Ammon's horn (tissue), 1 donor: ENCODE measurements at places on chromosomes 2 and 18.

DNA sequence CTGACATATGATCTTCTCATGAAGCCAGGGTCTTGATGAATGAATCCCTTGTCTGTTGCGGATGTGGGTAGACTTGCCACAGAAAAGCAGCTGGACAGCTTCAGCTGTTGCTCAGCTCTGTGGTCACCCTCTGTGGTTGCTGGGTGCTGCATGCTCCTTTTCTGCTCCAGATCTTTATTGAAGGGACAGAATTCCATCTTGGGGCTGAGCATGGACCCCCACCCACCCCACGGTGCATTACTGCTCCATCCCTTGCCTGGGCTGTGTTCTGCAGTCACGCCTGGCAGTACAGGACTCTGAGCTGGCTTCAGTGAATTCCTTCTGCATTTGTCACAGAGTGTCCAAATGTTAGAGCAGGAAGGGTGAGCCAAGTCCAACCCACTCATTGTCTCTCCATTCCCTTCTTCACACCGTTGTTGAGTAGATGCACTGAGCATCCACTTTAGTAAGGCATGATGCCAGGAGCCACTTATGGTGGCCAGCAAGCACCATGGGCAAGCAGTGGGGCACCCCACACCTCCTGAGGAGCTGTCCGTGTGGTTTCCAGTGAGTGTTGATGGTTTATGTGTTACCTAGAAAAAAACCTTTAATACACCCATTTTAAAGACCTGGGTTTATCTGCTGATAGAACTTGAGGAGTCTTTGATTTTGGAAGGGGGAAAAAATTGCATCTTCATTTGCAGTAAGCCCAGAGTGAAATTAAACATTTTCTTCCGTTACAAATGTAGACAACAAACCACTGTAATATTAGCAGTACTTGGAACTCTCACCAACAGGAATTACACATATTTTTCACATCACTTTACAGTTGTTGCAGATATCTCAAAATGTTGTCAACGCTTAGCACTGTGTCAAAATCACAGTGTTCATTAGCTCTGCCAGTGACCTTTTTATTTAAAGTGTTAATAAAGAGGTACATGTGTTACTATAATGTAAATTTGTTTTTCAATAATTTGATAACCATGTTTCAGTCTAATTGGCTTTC, 14.7 kb upstream of the ITGB6 start:
- no peak for DNase-seq

- no peak for DNase-seq
Measured at GRCh38 chr2:179985163-179985820, 21.8 kb downstream of the CWC22 start.

DNA sequence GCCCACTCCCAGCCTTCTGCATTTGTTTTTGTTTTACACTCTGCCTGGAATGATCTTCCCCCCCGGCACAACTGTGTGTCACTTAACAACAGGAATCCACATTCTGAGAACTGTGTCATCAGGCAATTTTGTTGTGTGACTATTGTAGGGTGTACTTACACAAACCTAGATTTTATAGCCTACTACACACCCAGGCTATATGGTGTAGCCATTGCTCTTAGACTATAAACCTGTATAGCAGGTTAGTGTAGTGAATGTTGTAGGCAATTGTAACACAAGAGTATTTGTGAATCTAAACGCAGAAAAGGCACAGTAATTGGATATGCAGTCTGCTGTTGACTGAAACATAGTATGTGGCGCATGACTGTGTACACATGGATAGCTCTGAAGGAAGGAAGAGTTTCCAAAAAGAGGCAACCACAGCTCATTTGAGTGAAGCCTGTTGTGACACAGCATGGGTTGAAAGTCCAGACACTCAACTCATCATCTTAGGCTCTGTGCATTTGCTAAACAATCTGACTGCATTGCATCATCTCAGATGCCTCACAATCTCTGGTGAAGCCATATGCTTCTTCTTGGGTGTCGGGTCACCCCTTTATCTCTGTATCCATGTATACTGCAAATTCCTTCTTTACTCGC, 506.6 kb upstream of the SPHKAP start:
- DNase-seq = no peak

DNA sequence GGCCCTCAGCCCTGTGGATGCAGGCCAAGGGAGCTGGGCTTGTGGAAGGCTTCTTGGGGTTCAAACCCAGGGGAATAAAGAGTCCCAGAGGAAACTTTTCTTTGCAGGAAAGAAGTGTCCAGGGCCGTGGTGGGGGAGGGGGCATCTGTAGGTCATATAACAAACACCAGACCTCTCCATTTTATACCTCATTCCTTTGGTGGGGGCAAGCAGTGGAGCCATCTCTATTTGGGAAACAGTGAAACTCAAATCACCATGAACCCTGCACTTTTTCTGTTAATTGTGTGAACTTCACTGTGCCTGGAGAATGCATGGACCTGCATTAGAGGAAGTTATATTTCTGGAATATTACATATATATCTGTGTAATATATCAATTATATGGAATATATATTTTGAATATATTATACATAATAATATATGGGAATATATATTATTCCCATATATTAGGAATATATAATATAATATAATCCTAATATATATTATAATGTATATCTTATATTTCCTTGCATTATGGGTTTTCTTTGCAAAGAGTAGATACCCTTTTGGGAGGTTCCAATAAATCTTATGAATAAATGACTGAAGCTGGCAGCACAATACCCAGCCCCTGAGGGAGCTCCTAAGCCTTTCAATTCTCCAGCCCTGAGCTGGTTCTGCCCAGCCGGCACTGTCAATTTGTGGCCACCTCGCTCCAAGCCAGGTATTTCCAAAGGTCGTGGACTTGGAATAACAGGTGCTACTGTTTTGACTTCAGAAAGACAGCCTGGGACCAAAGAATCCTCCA, 97.7 kb upstream of the PKDCC start:
- DNase-seq = no peak

DNA sequence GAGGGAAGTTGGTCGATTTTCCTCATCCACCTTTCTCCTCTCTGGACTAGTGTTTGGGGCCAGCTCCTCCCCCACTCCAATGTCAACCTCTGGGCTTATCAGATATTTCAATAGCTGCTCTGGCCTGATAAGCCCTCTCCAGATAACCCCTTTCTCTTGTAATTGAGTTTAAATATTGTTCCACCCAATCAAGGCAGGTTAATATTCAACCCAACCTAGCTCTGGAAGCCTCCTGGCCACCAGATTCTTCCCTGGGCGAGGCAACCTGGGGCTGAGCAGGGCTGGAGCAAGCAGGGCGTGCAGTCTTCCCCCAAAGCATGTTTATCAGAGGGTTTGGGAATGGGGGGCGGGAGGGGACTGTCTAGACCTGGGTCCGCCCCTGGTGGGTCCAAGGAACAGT, 73.8 kb downstream of the TFCP2L1 start:
- no peak for DNase-seq

GRCh38 chr2:74498500-74499266, 720 bp downstream of the LBX2 start:
- DNase-seq = no peak

DNA sequence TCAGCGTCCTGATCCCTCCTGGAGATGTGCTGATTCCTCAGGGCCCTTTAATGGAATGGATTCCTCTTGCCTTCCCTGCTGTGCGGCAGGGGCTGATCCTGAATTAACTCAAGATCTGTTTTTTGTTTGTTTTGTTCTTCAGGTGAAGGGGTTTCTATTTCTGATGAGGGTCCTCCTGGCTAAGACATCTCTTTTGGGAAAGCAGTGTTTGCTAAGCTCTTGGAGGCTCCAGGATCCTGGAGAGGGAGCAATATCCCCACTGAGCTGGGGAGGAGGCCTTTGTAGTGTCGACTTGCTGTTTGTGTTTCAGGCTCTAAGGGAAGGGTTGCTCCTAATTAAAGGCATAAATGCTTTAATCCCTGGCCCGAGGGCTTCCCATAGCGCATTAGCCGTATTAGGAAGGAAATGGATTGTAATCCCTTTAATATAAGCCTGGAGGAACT, 65.3 kb upstream of the FOXI3 start:
- no peak for DNase-seq

- DNase-seq = no peak
Measured at GRCh38 chr2:126796931-126797621, 101.6 kb upstream of the TEX51 start.

DNA sequence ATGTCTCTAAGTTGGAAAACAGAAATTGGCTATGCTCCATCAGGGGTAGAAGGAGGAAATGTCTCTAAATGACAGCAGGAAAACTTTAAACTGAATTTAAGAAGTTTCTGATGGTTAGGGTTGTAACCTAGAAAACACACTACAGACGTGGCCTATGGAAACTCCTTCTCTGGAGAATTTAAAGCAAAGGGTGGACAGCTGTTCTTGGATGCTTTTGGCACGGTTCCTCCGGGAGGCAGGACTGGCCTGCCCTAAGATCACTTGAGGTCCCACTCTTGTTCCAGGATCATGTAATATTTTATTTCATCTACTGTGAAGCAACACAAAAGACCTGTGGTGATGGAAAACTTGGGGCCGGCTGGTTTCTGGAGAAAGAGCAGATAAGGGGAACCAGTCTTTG, 77.0 kb downstream of the NRP2 start:
- no peak for DNase-seq

DNA sequence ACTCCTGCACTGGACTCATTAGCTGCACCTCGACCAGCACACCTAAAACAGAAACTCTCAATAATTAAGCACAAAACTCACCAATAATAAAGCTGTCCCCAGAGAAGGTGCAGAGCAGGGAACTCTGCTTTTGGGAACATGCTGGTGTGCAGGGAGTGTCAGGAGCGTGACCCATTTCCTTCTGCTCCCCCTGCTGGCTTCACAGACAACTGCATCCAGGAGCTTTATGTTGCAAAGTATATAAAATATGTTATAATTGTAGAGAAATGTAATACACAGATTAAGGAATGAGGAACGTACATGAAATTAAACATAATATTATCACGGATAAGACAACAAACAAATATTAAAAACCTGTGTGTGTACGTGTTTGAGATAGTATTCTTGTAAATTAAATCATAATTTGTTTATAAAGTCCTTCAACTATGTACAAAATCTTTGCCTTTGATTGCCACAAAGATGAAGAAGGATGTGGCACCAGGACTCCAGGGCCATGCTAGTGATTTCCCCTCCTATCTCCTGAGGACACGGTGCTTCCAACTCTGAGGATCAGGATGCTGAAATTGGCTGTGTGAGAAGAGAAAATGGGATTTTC, 68.6 kb upstream of the MAL start:
- peak; percentile 50 for DNase-seq

GRCh38 chr2:196441527-196441926, 198.0 kb upstream of the CCDC150 start:
- no peak for DNase-seq

DNA sequence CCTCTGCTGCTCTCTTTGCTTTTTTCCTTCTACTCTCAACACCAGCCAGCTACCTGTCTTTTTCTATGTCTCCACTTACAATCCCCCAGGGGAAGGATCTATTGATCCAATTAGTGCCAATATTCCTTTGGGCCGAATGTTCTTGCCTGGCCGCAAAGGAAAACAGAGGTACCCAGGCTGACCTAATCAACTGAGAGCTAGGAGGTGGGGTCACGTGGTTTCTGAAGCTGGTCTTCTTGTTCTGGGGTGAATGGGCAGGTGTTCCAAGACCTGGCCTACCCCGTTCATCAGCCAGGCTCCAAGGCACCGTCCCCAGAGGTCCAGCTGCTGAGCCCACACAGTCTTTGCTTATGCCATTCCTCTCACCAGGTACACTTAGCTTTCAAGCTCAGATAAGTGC, 65.5 kb upstream of the EPAS1 start:
- DNase-seq = no peak

DNA sequence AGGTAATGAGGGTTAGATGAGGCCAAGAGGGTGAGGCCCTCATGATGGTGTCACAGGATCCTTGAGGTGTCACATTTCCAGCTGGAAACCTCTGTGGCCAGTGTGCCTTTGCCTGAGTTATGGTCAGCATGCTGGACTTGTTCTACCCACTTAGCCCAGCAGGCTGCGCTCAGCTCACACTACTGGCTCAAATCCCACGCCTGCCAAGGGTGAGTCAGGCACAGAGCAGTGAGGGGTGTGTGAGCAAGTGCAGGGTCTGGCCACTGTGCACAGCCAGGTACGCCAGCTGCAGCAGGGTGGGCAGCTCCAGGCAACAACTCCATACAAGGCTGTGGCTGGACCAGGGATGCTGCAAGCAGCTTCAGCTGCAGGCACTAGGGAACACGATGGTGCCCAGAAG, 616.6 kb upstream of the FSHR start:
- peak; percentile 54 for DNase-seq

GRCh38 chr2:10333966-10334365, 31.3 kb downstream of the HPCAL1 start:
- DNase-seq = no peak

DNA sequence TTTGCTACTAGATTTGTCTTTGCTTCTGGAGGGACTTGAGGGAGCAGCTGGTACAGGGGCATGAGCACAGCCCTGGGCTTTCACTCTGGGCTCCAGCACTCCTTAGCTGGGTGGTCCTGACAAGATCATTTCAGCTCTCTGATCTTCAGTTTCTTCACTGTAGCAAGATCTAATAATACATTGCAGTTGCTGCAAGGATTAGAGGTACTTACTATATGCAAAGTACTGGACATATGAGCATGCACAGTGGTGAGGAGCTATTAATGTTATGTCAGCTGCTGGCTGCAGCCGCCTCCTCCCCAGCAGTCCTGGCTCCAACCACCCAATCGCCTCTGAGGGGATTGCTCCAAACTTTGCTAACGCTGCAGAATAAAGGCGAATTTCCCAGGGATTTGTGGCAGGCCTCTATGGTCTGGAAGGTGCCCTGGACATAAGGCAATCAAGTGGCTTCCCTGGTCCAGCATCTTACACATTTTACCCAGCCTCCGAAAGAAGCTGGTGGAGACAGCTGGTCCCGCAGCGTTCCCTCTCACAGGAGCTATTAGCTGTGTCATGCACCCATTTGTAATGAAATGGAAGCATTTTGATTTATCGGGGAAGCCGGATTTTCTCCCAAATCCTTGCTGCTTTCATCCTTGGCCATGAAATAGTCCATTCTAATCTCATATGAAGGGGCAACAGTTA, 96.7 kb downstream of the RHOB start:
- DNase-seq = no peak

DNA sequence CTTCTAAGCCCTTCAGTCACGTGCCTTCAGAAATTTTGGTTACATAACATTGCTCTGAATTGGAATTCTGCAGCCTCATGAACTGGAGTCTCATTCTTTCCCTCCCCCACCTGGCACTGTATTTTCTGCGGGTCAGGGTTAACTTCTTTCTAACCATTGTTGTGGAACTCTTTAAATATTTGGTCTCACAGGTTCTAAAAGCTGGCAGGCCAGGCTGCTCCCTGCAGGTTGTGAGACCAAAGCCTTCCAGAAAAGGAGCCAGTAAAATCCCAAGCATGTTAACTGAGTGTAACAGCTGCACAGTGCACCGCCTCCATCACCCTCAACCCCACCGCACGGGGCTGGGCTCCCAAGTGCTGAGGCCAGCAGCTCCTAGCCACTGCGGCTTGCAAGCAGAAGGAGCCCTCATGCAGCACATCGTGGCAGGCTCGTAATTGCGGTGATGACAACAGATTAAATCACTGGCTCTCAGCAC, 174.1 kb upstream of the ALPP start:
- peak; percentile 47 for DNase-seq
